ENCODE measurements at places on chromosomes 2 and 18. TPM values are rescaled to one million over a fixed set of nuclear protein-coding genes. Genes with fewer than 3 reads are reported as not detected.

The LAMA3 gene
- total RNA-seq = 28.7 TPM

The RAB11FIP5 gene
- total RNA-seq = 26.1 TPM

- DNase-seq = no peak
Measured at GRCh38 chr2:130785466-130786055, 30.2 kb downstream of the AMER3 start.

- DNase-seq = no peak
Measured at GRCh38 chr2:158837645-158838044, 42.5 kb downstream of the DAPL1 start.

All from ureter (tissue), 1 donor.